ENCODE measurements at places on chromosomes 3 and 15. TPM values are rescaled to one million over a fixed set of nuclear protein-coding genes. Genes with fewer than 3 reads are reported as not detected.

Gene PDIA3
- 365 TPM for total RNA-seq

Gene CTXN2
- not detected for total RNA-seq

Gene CCDC39
- total RNA-seq: not detected

Gene ACKR2
- total RNA-seq: 2.3 TPM

Gene LPCAT4
- 96.5 TPM for total RNA-seq

Gene GOLGB1
- total RNA-seq: 34.9 TPM

- DNase-seq: no peak
These were observed at the start of gene SUSD5 for GRCh38 chr3:33218446-33219174. SUSD5 (minus strand) TSS chr3:33218810; CDS start chr3:33218797, 13 bp downstream.

GRCh38 chr3:48798998-48799397, 48.7 kb downstream of the PRKAR2A start:
- no peak for DNase-seq

- peak; percentile 66 for DNase-seq
These were observed 16.8 kb upstream of the ESYT3 start for GRCh38 chr3:138417559-138417982.

DNA sequence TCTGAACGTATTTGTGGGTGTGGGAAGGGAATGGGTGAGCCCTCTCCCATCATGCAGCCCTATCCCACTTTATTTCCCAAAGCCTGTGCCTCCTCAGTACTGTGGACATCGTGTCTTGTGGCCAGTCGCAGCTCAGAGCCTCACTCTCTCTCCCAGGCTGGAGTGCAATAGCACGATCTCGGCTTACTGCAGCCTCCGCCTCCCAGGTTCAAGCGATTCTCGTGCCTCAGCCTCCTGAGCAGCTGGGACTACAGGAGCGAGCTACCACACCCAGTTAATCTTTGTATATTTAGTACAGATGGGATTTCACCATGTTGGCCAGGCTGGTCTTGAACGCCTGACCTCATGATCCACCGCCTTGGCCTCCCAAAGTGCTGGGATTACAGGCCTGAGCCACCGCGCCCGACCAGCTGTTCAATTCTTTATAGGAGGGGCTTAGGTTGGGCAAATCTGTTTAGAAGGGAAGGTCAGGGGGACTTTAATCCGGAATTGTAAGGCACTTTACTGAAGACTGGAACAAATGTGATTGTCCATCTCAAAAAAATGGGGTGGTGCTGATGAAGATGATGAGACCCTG, 42.7 kb upstream of the BDH1 start:
- DNase-seq: no peak

GRCh38 chr3:104359546-104359945, 1007.2 kb upstream of the ALCAM start:
- DNase-seq: no peak

DNA sequence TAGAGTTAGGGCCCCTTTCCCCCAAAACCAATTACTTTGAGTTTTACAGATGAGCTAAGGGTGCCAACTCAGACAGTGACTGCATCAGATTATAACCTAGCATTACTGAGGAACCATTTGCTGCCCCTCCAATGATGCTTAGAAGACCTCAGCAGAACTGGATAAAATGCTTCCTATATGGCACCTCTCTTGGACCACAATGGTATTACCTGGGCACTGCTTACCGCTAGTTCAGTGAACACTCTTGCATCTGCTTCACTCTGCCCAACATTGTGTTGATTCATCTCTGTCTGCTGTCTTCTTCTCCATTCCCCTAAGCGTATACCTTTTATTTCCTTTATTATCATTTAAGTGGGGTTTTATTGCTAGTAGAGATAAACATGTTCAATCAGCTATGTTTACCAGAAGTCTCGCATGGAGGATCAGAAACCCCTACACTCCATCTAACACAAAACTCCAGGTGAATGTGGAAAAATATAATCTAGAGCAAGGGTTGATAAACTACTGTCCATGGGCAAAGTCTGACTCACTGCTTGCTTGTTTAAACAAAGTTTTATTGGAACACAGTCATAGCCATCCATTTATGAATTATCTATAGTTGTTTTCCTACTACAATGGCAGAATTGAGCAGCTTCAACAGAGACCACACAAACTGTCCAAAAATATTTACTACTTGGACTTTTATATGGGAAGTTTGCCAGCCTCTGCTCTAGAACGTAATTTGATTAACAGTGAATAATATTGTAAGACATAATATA, 100.2 kb upstream of the PTX3 start:
- no peak for DNase-seq

- DNase-seq: no peak
These were observed 15.3 kb downstream of the USP3 start for GRCh38 chr15:63519548-63520178.

DNA sequence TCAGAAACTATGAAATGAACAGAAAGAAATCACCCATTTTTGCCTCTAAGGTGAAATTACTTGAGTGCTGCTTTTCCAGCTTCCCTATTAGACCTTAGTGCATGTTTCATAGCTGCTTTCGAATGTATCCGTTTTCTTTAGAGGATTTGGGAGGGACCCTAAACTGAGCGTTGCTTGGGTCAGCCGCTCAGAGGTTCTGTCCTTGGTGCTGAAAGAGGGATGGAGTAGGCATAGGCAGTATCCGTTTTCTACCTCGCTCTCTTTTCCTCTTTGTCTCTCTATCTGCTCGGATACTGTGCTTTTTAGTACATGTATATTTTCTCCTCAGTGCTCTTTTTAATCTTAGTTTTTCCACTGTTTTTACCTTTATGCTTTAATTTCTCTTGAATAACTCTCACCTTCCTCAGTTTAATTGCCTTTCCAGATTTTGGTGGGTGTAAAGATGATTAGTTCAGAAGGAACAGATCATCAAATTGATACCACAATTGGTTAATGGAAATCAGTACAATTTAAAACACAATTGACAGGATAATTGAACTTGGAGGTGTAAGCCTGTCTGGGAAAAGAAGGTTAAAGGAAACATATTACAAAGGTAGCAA, at the start of gene DRD3:
Gene DRD3, minus strand, starts transcription at position 283 of the 599 bp plus-strand sequence. CDS start 7,060 bp downstream, outside the sequence.
- DNase-seq: no peak

GRCh38 chr3:141949399-141949798, 73.0 kb downstream of the ATP1B3 start:
- DNase-seq: no peak

DNA sequence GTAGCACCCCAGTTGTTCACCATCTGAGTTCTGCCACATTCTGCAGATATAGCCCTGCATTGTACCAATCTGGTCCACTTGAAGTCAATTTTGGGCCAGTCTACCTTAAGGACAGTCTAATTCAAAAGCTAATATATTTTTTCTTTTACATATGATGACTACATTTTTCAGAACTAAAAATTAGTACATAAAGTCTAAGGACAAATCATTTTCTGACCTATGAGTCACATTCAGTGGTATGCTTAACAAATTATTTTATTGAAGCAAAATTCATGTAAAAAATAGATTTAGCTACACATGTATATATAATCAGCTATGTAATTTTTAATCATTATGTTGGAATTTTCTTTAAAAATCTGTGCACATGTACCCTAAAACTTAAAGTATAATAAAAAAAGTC, 52.1 kb upstream of the IL12A start:
- DNase-seq: no peak

GRCh38 chr3:124888482-124889441, 1.6 kb upstream of the ITGB5 start:
- DNase-seq: no peak

GRCh38 chr3:64667138-64667537, 20.7 kb downstream of the ADAMTS9 start:
- DNase-seq: no peak

All from natural killer cell treated with Interleukin-12 subunit alpha and Interleukin-12 subunit beta and Interleukin-15 and Interleukin-18, amount 100 ng/mL, for 72 hours (primary cell).